NCI-H146 (cell line): ENCODE measurements at places on chromosomes 16 and 17.

DNA sequence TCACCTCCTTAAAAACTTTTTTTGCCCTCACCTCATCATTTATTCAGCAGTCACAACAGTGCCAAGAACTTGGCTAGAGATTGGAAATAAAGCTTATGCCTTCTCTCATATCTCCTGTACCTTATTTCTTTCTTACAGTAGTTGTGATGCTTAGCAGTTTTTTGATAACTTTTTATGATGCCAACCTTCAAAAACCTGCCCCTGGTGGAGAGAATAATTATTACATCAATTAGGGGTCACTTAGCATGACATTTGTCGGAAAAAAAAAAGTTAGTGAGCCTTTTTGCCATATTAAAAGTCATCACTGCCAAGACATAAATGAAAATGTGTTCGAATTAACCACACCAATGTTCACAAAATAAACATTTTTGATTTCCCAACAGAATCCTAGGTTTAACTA is 296.6 kb downstream of the WWOX start:
- DNase-seq, result no peak

DNA sequence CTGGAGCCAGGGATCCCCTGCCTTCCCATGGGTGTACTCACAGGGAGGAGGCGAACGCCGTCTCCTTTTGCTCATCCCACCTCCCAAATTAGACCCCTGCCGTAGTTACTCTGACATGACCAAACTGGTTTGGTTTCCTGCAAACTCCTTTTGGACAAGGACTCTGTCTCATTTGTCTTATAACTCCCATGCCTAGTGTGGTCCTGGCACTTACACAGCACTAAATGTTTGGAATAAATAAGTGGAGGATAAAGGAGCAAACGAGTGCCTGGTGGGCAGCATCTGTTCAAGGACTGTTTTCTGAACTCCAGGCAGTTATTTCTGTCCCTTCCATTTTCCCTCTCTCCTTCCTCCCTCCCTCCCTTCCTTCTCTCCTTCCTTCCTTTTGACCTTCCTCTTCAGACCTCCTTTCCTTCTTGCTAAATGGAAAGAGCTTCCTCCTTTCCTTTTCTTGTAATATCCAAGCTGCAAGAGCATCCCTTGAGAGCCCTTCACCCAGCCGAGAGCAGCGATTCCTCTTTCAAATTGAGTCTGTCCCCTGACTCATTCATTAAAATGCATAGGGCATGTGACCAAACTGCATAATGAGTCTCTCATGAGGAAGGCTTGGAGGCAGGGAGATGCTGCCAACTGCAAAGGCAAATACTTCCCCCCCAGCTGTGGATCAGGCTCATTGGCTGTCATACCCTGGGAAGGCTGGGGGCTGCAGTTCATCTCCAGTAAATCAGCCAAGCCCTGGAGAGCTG is 36.8 kb downstream of the CHD9 start:
- DNase-seq, result peak; percentile 18

- peak; percentile 9 for DNase-seq
Observed at GRCh38 chr16:52572656-52573055, 25.7 kb upstream of the TOX3 start.

GRCh38 chr16:21694609-21695008 is 30.8 kb downstream of the OTOA start:
- DNase-seq, result no peak

DNA sequence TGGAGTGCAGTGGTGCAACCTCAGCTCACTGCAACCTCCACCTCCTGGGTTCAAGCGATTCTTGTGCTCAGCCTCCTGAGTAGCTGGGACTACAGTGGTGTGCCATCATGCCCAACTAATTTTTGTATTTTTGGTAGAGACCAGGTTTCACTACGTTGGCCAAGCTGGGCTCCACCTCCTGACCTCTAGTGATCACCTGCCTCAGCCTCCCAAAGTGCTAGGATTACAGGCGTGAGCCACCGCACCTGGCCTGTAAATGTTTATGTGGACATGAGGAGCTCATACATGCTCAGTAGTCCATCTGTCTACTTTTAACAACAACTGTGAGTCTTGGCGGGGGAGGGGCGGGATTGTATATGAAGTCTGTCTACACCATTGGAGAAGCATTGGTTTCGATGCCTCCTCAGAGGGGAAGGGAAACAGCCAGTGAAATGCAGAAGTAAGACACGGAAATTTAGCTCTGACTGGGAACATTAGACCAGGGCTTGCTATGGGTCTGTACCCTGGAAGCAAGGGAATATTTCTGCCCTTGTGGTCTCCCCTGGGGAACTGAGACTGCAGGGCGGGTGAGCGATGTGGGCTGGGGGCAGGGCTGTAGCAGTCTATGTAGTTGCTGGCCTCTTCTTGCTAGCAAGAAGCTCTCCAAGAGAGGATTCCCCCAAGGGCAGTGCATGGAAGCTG is 9.3 kb downstream of the NUBP1 start:
- no peak for DNase-seq

DNA sequence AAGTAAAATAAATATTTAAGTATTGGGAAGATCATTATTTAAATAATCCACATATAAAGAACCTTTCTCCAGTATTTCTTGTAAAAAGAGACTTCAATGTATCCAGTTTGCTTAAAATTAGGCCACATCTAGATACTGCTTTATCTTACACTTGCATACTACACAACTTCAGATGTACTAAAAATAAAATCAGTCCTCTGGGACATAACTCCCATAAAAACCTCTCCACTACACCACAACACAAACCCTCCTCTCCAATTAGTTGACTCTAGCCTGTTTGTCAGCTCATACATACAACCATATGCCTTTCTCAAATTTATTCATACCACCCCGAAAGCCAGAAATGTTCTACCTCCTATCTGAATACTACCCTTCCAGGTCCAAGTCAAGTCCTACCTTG is 21.6 kb downstream of the SPOP start:
- no peak for DNase-seq

- DNase-seq, result no peak
Observed at GRCh38 chr17:17435323-17435722, 41.5 kb upstream of the MED9 start.

DNA sequence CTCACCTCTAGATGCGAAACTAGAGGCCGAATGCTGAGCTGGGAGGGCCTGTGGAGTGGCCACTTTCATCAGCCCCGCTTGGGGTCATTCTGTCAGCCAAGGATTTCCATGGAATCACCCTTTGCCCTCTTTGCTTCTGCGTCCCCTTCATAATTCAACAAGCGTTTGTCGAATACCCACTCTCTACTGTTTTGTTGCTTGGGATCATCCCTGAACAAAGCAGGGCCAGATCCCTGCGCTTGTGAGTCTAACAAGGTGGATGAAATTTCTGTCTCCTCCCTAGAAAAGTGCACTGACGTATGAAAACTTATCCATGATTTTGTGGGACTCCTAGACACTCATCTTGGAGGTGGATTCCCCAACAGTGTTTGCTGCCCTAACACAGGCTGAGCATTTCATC is 3.3 kb upstream of the SLC12A3 start:
- DNase-seq, result no peak

DNA sequence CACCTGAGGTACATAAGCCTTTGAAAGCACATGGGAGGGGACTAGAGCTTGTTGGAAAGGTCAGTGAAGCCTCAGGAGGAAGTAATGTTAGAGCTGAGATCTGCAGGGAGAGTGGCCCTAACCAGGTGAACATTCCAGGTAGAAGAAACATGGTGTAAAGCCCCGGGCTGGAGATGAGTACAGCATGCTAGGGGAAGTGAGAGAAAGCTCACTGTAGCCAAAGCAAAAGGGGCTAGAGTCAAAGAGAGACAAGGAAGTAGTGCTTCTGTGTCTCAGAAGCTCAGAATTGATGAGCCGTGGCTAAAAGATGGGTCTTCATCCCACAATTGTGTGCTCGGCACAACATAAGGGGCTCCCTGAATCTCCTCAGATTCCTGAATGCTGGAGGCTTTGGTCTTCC is 481.8 kb downstream of the XYLT1 start:
- no peak for DNase-seq

DNA sequence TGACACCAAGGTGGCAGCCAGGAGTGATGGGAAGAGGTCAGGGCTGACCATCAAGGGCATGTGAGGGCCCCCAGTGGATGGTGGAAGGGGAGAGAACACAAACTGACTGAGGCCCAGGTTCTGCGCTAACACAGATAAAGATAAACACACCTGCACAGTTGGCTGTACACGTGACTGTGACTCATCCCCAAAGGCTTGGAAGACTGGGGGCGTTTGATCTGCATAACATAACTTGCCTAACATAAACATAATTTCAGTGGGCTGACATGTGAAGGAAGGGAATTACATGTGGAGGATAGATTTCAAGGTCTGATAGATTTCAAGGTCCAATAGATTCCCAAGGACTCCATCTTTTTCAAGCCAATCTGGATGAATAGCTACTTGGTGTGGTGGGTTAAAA is 100.9 kb upstream of the TNRC6C start:
- no peak for DNase-seq

DNA sequence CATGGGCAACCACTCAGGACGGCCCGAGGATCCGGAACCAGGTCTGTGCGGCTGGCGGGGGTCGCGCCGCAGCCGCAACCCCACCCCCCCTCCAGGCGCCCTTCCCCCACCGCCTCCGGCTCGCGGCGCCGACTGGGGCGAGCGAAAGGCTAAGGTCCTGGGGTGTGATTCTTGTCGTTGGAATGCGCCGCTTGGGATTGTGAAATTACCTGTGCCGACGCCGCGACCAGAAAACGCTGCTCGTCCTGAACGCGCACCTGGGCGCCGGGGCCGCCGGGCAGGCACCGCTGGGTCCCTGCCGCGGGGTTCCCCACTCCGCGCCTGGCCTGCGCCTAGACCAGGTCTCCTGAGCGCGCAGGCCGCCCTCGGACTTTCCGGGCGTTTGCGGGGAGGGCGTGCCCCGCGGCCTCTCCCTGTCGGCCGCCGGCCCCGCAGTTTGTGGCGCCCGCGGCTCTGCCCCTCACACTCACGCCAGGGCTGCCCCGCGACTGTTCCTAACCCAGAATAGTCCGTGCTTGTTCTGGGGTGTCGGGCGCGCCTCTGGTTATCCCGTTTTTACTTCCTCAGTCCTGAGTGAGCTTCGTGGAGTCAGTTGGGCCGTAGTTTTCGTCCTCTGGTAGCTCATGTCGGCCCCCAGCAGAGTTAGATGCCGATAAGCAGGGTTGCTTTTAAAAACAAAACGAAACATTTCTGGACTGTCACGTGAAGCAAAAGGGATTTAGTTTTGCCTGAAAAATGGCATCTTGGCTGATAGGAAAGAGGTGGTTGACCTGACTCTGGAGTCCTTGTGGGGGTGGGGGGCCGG is 147.2 kb downstream of the SPECC1 start:
- DNase-seq, result peak; percentile 54

DNA sequence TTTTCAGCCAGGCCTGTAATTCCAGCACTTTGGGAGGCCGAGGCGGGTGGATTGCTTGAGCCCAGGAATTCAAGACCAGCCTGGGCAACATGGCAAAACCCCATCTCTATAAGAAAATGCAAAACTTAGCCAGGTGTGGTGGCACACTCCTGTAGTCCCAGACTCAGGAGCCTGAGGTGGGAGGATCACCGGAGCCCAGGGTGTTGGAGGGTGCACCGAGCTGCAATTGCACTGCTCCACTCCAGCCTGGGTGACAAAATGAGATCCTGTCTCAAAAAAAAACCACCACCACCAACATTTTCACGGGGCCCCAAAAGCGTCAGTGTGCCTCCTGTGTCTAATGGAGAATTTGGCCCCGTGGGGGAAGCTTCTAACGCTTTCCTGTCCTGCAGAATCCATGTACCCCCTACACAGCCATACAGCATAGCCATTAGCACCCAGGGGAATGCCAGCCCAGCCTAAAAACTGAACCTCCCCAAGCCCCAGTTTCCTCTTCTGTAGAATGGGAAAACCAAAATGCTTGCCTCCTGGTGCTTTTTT is 22.2 kb upstream of the MAP3K14 start:
- DNase-seq, result no peak
